Keratinocyte (primary cell): ENCODE measurements at places on chromosomes 11 and 22. TPM values are rescaled to one million over a fixed set of nuclear protein-coding genes. Genes with fewer than 3 reads are reported as not detected.

SLC6A5 gene
- polyA plus RNA-seq = not detected in 3 replicates

DNA sequence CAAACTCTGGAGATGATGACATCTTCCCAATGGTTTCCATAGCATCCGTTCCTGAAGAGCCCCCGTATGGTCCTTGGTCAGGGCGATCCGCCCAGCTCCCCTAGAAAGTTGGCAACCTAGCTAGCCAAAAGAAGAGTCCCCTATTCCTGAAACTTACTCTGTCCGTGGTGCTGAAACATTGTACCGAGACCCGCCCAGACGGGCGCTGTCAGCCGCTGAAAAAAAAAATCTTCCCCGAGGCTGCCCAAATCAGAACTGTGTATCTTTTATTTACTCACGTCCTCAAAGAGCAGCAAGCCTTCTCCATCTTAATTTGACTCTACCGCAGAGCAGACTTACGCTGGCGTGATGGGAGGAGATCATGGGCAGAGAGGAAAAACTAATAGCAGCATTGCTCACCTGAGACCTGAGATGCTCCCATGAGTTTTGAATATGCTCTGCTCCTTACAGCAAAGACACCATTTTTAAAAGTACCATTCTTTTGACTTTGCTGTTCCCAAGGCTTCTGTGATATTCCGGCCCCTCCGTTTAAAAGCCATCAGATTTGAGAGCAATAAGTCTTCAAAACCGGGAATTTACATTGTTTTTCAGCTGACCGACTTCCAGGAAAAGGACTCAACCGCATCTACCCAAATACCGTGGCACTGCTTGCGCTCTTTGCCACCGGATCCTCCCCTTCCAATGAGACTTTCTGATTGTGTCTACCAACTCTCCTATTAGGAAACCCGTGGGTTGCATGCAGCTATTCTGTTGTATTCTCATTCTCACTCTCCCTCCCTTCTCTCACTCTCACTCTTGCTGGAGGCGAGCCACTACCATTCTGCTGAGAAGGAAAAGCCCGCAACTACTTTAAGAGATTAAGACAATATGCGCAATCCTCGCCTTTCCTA, at the start of gene SLC17A6:
Gene SLC17A6 (plus strand): TSS at position 786 of the 890 bp plus-strand sequence. CDS start 153 bp downstream, outside the sequence.
- H3K36me3 ChIP-seq = no peaks in the 10 kb centered on the region
- no peaks in the 10 kb centered on the region for H3K4me1 ChIP-seq
- no peak within 1 kb of the TSS for H3K27ac ChIP-seq
- H3K4me3 ChIP-seq = no peak within 1 kb of the TSS
- H3K27me3 ChIP-seq = peaks cover 45% of the 10 kb centered on the region

- peaks cover 8% of the 10 kb centered on the region for H3K27me3 ChIP-seq
- peaks cover 9% of the 10 kb centered on the region for H3K4me1 ChIP-seq
- no peak overlapping the region for H3K27ac ChIP-seq
- no peaks in the 10 kb centered on the region for H3K36me3 ChIP-seq
- H3K4me3 ChIP-seq = no peak overlapping the region
These were observed 8.5 kb downstream of the CRELD2 start for GRCh38 chr22:49926916-49927315.

- peaks cover 22% of the 10 kb centered on the region for H3K27me3 ChIP-seq
- no peaks in the 10 kb centered on the region for H3K4me1 ChIP-seq
- no peak for DNase-seq
- H3K27ac ChIP-seq = no peak overlapping the region
These were observed 16.2 kb downstream of the LRRC32 start for GRCh38 chr11:76654298-76654851.

A4GALT gene
- 1.6 to 4.4 TPM (median 3.0 TPM) in 3 replicates for polyA plus RNA-seq

GRCh38 chr22:47626428-47627390, 864.3 kb downstream of the TBC1D22A start:
- no peaks in the 10 kb centered on the region for H3K36me3 ChIP-seq
- peaks cover 5% of the 10 kb centered on the region for H3K4me1 ChIP-seq
- H3K4me3 ChIP-seq = no peak overlapping the region
- no peak overlapping the region for H3K27ac ChIP-seq

OLFML1 gene
- not detected in 3 replicates for polyA plus RNA-seq

MTMR3 gene
- polyA plus RNA-seq = 16.4 to 22.1 TPM (median 16.5 TPM) in 3 replicates

GRCh38 chr11:43802509-43802908, 78.1 kb upstream of the ALKBH3 start:
- no peaks in the 10 kb centered on the region for H3K27me3 ChIP-seq
- H3K27ac ChIP-seq = no peak overlapping the region
- H3K4me1 ChIP-seq = peaks cover 7% of the 10 kb centered on the region
- no peak overlapping the region for H3K4me3 ChIP-seq
- no peak for DNase-seq

PDGFD gene
- polyA plus RNA-seq = 0.09 to 0.28 TPM (median 0.27 TPM) in 3 replicates

- no peaks in the 10 kb centered on the region for H3K27me3 ChIP-seq
- H3K36me3 ChIP-seq = no peaks in the 10 kb centered on the region
- H3K4me1 ChIP-seq = peaks cover 25% of the 10 kb centered on the region
- no peak overlapping the region for H3K4me3 ChIP-seq
- DNase-seq = no peak
These were observed 20.1 kb upstream of the CD44 start for GRCh38 chr11:35118906-35119305.

OTOG gene
- not detected in 3 replicates for polyA plus RNA-seq

DNA sequence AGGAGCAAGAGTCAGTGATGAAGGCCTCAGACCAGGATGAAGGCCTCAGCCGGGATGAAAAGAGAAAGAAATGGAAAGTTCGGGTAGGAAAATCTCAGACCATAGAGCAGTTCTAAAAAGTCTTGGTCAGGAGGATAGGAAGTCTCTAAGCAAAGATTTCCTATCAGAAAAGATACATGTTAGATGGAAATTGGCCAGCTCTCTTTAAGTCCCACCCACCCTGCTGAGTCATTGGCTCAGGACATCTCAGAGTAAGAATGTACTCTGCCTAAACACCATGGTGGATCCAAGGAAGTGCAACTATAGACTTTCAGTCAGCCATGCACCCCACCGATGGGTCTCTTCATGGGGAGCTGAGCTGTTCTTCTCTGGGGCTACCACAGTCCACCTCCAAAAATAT, 4.4 kb downstream of the OR8B3 start:
- no peaks in the 10 kb centered on the region for H3K27me3 ChIP-seq
- H3K4me3 ChIP-seq = no peak overlapping the region
- no peak for DNase-seq
- H3K4me1 ChIP-seq = no peaks in the 10 kb centered on the region
- H3K27ac ChIP-seq = no peak overlapping the region
- no peaks in the 10 kb centered on the region for H3K36me3 ChIP-seq

GRCh38 chr11:94586546-94586945, 19.4 kb downstream of the PIWIL4 start:
- no peaks in the 10 kb centered on the region for H3K4me1 ChIP-seq
- no peak overlapping the region for H3K27ac ChIP-seq
- H3K36me3 ChIP-seq = no peaks in the 10 kb centered on the region
- DNase-seq = no peak

- no peak within 1 kb of the TSS for H3K4me3 ChIP-seq
- H3K4me1 ChIP-seq = no peaks in the 10 kb centered on the region
- no peak for DNase-seq
These were observed at the start of gene RAG1 for GRCh38 chr11:36567694-36568093. TSS of gene RAG1 (plus strand) at chr11:36568007. CDS start at chr11:36573305, 5,298 bp downstream.

DNA sequence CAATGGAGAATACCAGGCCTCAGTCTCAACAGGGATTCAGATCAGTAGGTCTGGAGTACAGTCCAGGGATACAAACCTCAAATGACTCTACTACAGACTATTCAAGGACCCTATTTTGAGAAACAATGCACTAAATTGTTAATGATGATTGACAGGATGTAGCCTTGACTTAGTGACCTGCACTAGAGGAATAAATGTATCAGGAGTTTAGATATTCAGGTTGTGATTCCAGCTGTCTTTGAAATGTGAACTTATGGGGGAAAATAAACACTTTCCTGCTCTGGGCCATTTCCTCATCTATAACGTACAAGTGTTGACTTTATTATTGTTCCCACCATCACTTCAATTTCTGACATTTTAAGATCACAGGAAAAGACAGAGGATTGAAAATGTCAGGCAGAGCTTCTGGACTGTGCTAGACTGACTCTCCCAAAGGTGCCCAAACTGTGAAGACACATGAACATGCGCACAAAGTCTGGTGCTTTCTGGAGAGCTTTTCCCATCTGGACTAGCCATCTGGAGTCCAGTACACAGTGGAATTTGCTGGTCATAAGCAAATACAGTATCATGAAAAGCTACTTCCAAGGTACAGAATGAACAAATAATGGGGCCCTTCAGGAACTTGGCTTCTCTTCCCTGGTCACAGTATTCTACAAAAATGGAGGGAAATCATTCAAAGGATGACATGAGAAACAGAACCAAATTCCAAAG, 110.4 kb downstream of the USP35 start:
- no peak for DNase-seq
- no peak overlapping the region for H3K4me3 ChIP-seq
- H3K27ac ChIP-seq = no peak overlapping the region
- no peaks in the 10 kb centered on the region for H3K4me1 ChIP-seq
- H3K27me3 ChIP-seq = no peaks in the 10 kb centered on the region
- H3K36me3 ChIP-seq = no peaks in the 10 kb centered on the region

DNA sequence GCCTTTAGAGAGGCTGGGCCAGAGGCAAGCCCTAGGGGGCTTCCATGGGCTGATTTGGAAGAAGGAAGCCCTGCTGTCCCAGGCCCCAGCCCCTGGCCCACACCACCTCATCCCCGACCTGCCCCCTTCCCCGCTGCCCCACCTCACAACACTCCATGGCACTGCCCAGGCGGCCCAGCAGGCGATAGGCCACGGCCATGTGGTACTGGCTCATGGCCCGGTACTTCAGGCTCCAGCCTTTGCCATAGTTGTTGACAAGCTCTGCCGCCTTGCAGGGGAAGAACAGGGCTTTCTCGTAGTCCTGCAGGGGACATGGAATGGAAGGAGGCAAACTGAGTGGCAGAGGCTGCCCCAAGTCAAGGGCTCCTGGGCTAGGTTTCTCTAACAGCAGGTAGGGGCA, 6.4 kb downstream of the RAPSN start:
- no peaks in the 10 kb centered on the region for H3K4me1 ChIP-seq
- H3K4me3 ChIP-seq = no peak overlapping the region
- peaks cover 5% of the 10 kb centered on the region for H3K36me3 ChIP-seq
- no peak overlapping the region for H3K27ac ChIP-seq

ANKK1 gene
- 0.85 to 1.8 TPM (median 0.92 TPM) in 3 replicates for polyA plus RNA-seq

DNA sequence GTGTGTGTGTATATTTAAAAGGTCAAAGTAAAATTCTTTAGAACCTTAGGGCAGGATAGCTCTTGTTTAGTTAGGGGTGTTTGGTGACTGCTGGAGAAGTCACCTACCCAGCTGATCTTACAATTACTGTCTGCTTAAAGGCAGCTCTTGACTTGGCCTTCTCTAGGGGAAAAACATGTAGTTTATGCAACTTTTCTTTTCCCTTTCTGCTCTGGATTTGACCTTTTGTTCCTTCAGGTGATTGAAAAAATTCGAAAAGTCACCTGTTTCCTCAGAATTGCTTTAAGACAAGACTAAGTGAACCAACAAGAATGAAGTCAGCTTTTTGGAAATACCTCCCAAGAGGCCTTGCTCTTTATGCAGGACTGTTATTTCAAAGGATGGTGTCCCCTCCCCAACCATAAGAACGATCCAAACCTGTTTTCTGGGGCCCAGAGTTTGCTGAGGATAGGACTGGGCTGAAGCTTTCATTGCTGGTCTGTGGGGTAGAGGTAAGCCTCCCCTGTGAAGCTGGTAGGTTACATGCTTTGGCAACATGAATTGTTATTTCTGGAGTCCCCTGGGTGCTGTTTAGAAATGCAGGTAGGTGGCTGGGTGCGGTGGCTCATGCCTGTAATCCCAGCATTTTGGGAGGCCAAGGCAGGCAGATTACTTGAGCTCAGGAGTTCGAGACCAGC, 111.2 kb downstream of the PTPRJ start:
- H3K27me3 ChIP-seq = no peaks in the 10 kb centered on the region
- H3K36me3 ChIP-seq = no peaks in the 10 kb centered on the region
- no peak overlapping the region for H3K27ac ChIP-seq

CRACR2B gene
- 0.17 to 1.1 TPM (median 0.34 TPM) in 3 replicates for polyA plus RNA-seq

DNA sequence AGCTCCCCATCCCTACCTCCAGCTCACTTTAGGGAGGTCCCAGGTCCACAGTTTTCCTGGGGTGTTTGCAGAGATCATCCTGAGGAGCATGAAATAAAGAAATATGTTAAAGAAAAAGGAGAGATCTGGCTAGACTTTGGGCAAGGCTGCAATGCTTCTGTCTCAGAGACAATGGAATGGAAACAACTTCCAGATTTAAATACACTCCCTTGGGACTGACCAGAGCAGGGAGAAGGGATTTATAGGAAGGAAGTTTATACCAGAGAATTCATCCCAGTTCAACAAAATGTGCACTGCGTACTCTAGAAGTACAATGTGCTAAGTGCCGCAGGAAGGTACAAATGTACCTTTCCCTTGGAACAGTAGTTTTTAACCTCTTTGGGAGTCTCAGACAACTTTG, 40.4 kb downstream of the ETS1 start:
- H3K4me1 ChIP-seq = peaks cover 4% of the 10 kb centered on the region

- H3K36me3 ChIP-seq = no peaks in the 10 kb centered on the region
- no peaks in the 10 kb centered on the region for H3K27me3 ChIP-seq
- H3K27ac ChIP-seq = no peak overlapping the region
- H3K4me3 ChIP-seq = no peak overlapping the region
- DNase-seq = no peak
These were observed 15.2 kb downstream of the ELMOD1 start for GRCh38 chr11:107606141-107606540.

GRCh38 chr11:25769287-25769686, 562.6 kb upstream of the ANO3 start:
- no peaks in the 10 kb centered on the region for H3K4me1 ChIP-seq
- no peak overlapping the region for H3K27ac ChIP-seq
- no peaks in the 10 kb centered on the region for H3K27me3 ChIP-seq
- H3K36me3 ChIP-seq = no peaks in the 10 kb centered on the region

DNA sequence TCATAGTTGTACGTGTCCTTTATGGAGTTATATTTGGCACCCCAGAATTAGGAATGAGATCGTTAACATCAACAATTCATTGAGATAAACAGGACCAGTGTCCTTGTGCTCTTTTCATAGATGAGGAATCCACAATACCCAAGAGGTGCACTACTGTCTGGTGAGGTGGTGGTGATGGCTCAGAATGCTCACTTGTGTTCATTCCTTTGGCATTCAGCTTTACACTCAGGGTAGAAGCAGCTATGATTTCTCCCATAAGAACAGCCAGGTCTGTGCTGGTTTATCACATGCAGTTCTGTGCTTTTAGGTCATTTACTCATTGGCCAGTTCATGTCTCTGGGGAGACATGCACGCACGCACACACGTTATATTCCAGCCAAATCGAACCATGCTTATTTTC, 167.2 kb downstream of the FAT3 start:
- DNase-seq = no peak
- H3K4me1 ChIP-seq = no peaks in the 10 kb centered on the region
- peaks cover 5% of the 10 kb centered on the region for H3K27me3 ChIP-seq
- H3K4me3 ChIP-seq = no peak overlapping the region

HORMAD2 gene
- polyA plus RNA-seq = not detected in 3 replicates

OR51G2 gene
- polyA plus RNA-seq = not detected in 3 replicates

GRCh38 chr11:42473106-42473505, 838.7 kb upstream of the API5 start:
- DNase-seq = no peak
- H3K4me3 ChIP-seq = no peak overlapping the region
- H3K36me3 ChIP-seq = no peaks in the 10 kb centered on the region
- H3K4me1 ChIP-seq = no peaks in the 10 kb centered on the region
- no peaks in the 10 kb centered on the region for H3K27me3 ChIP-seq

GRCh38 chr11:76980196-76980595, 54.0 kb upstream of the B3GNT6 start:
- no peaks in the 10 kb centered on the region for H3K27me3 ChIP-seq
- no peak for DNase-seq
- H3K4me3 ChIP-seq = no peak overlapping the region

GRCh38 chr11:35407041-35407440, 12.3 kb downstream of the SLC1A2 start:
- DNase-seq = no peak
- no peak overlapping the region for H3K4me3 ChIP-seq
- H3K27me3 ChIP-seq = peaks cover 4% of the 10 kb centered on the region
